ENCODE measurements at places on chromosomes 12 and 14.
A peak's percentile ranks its signal among the peaks of the same experiment; 100 is the strongest.

DNA sequence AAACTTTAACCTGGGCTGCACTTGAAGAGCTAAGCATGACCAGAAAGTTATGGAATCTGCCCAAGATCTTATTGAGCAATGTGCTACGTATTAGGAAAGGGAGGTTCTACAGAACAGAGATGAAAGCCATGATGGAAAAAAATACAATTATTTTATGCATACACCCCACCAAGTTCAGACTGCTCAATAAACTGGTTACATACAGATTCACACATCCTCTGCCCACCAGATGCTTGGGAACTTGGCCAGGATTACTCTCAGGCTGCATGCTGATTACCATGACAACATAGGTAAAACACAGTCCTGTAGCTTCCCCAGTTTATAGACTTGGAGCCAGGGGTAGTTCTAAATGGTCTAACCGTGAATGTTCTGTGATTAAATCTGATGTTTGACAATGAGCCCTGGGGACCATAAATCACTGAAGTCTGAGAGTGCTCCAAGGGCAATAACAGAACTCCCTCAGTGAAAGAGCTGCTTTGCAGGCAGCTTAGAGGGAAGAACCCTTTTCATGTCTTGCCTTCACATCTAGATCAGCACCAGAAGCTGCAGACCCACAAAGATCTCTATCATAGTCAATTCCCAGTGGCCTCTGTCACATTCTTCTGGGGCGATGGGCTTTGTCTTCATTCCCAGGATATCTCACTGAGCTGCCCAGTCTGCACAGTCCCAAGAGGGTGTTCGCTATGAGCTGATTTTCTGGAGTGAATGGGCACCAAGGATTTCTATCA, 232.2 kb downstream of the EMP1 start:
- DNase-seq: no peak

DNA sequence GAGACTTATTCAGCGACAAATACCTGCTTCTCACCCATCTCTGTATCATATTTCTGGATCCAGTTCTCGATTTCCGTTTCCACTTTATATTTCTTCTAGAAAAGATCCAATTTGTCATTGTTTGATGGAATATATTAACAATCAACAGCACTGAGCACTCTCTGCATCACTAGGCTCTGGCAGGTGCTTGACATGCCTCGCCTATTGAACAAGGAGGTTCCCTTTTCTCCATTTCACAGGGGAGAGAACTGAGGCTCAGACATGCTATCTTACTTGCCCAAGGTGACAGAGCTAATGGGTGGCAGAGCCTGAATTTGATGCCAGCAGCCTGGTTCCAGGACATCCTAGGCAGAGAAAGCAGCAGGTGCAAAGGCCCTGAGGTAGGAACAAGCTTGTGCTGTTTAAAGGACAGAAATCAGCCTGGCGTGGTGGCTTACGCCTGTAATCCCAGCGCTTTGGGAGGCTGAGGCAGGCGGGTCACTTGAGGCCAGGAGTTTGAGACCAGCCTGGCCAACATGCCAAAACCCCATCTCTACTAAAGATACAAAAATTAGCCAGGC, 12.1 kb downstream of the RITA1 start:
- DNase-seq: no peak

- no peak for DNase-seq
These were observed 507.0 kb downstream of the SNAPC1 start for GRCh38 chr14:62269204-62269603.

DNA sequence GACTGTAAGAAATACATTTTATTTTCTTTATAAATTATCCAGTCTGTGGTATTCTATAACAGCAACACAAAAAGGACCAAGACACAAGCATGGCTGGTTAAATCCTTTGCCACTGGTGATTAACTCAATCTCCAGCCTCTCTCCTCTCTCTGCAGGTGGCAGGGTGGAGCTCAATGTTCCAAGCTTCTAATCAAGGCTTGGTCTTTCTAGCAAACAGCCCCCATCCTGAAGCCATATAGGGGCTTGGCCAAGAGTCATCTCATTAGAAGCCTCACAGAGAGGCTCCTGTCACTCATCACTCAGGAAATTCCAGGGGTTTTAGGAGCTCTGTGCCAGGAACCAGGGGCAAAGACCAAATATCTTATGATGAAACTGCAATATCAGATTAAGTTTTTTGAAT, 12.0 kb downstream of the C12orf75 start:
- no peak for DNase-seq

DNA sequence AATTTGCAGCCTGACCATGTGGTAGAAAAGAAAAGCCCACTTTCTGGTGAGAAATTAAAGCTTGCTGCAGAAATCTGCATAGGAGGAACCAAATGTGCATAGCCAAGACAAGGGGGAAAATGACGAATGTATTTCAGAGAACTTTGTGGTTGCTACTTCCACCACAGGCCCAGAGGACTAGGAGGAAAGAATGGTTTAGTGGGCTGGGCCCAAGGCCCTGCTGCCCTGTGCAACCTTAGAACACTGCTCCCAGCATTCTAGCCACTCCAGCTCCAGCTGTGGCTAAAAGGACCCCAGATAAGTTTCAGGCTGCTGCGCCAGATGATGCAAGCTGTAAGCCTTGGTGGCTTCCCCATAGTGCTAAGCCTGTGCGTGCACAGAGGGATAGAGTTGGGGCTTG, 764.3 kb downstream of the SLC6A15 start:
- DNase-seq: no peak

DNA sequence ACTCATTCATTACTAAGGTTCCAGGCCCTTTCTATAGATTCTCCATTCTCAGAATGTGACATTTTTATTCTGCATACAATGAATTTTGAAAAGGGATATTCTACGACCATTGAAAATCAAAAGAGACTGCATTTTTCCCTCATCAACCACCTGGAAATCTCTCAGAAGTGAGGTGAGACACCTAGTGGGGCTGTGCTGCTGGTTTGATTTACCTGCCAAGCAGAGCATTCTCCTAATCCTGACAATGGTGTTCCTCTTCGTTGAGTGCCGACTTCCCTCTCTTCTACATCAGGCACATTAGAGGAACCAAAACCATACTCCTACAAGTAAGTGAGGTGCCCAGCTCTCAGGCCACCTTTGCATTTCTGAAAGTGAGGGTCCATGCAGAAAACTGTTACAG, 14.9 kb downstream of the CKB start:
- no peak for DNase-seq

DNA sequence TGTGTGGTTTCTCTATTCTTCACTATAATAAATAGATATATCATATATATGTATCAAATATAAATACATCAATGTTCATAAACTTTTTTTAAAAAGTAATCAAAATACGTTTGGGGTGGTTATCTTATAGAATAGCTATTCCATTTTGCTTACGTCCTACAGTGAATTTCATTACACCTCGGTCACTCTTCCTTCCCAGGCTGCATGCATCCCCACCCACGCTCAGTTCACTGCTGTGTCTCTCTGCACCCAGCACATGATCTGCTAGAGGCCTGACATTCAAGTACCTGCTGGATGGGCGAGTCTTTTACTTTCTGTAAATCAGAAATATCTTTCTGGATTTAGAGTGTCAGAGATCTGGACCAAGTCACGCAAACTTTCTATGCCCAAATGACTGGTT, 3.6 kb downstream of the STX2 start:
- no peak for DNase-seq

GRCh38 chr12:40691913-40692764, at the start of gene CNTN1:
Gene CNTN1 (plus strand): TSS chr12:40692439.
- peak; percentile 81 for DNase-seq

- no peak for DNase-seq
These were observed 54.5 kb downstream of the CRACR2A start for GRCh38 chr12:3698218-3698974.

GRCh38 chr14:104821971-104822608, 21.2 kb downstream of the ZBTB42 start:
- peak; percentile 9 for DNase-seq

DNA sequence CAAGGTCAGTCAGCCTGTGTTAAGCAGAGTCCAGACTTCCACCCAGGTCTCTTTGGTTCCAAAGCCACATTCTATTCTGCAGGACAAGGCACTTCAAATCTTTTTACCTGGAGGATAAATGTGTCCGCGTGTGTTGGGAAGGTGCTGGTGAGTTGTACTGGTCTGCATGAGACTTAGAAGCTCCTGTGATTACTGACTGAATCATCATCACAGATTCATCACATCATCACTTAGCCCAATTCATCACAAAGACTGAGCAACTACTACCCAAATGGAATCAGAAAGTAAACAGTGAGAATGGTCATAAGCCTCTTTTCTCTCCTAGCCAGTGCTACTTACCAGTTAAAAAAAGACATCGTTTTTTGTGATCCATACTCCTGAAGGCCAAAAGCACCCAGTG, 5.3 kb downstream of the SLC15A5 start:
- no peak for DNase-seq

- DNase-seq: no peak
These were observed 2.4 kb upstream of the GPRC5D start for GRCh38 chr12:12954356-12954755.

- no peak for DNase-seq
These were observed 215.2 kb downstream of the ANO6 start for GRCh38 chr12:45431126-45431525.

DNA sequence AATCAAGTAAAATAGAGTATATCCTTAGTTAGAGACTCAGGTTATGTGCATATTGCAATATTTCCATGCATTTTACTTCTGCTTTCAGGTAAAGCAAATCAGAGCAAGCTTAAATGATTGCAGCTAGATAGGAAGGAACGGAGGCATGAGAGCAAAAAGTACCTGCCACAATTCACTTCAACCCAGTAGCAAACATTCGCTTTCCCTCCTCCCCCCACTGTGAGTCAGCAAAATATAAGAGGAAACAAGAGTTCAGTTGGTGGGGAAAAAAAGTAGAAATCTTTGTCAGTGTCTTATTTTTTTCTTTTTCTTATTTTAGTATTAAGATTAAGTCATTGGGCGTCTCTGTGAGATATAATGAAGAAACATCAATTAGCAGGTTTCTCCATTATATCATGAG, 475.4 kb downstream of the NPAS3 start:
- DNase-seq: no peak

DNA sequence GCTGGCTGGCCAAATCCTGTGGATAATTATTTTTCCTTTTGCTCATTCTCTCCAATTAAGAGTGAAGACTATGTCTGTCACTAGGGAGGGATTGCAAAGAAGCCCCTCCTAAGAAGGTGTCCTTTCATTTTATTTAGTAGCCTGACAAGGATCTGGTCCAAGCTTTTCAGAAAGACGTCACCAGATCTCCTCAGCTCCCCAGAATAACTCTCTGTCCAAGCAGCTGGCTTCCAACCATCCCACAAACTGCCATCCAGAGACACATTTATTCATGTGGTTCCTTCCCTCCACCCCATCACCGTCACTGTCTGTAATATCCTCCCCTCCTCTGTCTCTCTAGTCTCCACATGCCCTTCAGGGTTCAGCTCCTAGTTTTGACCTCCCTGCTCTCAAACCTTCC, 69.9 kb downstream of the PPM1H start:
- no peak for DNase-seq

DNA sequence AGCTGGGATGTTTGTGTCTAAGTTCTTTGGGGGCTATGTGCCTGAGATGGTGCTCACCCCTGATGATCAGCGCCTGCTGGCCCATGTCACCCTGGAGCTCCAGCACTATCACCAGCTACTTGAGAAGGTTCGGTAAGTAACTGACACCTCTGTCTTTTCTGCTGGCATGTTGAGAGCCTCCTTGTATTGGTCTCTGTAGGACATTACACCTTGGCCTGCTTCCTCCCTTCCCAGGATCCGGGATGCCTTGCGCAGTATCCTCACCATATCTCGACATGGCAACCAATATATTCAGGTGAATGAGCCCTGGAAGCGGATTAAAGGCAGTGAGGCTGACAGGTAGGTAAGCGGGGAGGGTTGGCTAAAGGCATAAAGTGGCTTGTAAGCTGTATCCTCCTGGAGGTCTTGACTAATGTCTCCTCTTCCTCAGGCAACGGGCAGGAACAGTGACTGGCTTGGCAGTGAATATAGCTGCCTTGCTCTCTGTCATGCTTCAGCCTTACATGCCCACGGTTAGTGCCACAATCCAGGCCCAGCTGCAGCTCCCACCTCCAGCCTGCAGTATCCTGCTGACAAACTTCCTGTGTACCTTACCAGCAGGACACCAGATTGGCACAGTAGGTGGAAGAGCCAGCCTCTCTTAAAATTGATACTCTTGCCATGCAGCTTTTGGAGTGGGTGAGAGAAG, 5.5 kb downstream of the DDIT3 start:
- DNase-seq: no peak

GRCh38 chr12:92020983-92021665, 124.5 kb downstream of the BTG1 start:
- DNase-seq: no peak

DNA sequence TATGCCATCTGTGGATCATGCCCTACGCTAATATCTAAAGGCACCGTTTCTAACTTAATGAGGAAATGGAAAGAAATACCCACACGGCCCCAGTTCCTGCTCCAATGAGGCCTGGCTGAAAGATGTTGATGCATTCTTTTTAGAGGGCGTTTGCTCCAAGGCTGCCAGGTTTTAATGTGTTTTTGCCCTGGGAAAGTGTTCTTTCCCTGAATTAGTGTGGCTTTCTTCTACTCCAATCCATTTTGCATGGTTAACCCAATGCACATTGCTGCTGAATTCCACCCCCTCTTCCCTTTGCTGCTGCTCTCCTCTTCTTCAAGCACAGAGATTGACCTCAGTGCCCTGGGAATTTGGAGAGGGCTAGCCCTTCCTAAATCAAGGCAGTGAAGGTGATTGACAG, 1.1 kb downstream of the MYF5 start:
- no peak for DNase-seq

DNA sequence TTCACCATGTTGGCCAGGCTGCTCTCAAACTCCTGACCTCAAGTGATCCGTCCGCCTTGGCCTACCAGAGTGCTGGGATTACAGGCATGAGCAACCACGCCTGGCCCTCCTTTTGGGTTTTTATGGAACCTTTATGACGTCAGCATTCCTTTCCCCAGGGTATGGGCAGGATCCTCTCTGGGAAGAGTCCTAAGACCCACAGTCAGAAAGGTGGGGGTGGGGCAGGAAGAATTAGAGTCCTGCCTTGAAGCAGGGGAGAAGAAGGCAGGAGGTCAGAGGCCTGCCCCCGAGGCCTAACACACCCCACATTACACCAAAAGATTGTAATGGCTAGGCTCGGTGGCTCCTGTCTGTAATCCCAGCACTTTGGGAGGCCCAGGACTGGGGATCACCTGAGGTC, 30.8 kb upstream of the CDK17 start:
- no peak for DNase-seq

- no peak for DNase-seq
These were observed 2.5 kb upstream of the SELPLG start for GRCh38 chr12:108635997-108636808.

GRCh38 chr14:96852823-96853422, 55.7 kb downstream of the VRK1 start:
- DNase-seq: no peak

- peak; percentile 95 for DNase-seq
These were observed at the start of gene ACYP1 for GRCh38 chr14:75063491-75064204. Gene ACYP1 (minus strand): TSS chr14:75064024. CDS start chr14:75063553, 471 bp downstream.

GRCh38 chr12:93883436-93884154, 206.4 kb downstream of the CRADD start:
- no peak for DNase-seq

GRCh38 chr14:99598774-99599173, 5.2 kb downstream of the CCDC85C start:
- DNase-seq: no peak
